ENCODE measurements at places on chromosomes 12 and 14.

DNA sequence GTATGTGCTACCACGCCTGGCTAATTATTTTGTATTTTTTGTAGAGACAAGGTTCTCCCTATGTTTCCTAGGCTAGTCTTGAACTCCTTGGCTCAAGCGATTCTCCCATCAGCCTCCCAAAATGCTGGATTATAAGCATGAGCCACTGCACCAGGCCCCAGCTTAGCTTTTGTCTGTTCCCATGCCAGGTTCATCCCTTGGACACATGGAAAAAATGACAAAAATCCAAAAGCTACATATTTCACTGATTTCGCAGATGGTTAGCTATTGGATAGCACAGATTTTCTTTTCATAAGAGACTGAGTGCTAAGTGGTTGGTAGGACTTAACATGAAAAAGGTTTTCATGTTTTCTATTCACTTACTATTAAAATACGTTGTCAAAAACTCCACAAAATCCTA is 286.6 kb upstream of the KITLG start:
- DNase-seq: no peak

DNA sequence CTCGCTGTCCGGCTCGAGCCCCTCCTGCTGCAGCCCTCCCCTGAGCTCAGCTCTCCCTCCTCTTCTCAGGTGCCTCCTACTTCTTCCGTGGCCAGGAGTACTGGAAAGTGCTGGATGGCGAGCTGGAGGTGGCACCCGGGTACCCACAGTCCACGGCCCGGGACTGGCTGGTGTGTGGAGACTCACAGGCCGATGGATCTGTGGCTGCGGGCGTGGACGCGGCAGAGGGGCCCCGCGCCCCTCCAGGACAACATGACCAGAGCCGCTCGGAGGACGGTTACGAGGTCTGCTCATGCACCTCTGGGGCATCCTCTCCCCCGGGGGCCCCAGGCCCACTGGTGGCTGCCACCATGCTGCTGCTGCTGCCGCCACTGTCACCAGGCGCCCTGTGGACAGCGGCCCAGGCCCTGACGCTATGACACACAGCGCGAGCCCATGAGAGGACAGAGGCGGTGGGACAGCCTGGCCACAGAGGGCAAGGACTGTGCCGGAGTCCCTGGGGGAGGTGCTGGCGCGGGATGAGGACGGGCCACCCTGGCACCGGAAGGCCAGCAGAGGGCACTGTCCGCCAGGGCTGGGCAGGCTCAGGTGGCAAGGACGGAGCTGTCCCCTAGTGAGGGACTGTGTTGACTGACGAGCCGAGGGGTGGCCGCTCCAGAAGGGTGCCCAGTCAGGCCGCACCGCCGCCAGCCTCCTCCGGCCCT is 22.8 kb downstream of the MMP17 start:
- no peak for DNase-seq

DNA sequence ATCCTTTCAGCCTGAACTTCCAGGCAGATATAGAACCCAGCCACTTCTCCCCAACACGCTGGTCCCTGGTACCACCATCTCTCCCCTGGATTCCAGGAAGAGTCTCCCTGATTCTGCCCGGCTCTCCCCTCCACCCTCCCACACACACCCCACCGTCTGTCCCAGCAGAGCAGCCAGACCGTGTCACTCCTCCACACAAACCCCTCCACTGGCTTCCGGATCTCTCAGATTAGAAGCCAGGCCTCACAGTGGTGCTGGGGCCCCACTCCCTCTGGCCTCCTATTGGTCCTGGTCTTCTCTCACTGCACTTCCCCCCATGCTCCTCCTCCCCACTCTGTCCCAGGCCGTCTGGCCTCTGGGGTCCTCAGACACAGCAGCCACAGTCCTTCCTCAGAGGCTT is 52.4 kb upstream of the CDKN3 start:
- DNase-seq: no peak

DNA sequence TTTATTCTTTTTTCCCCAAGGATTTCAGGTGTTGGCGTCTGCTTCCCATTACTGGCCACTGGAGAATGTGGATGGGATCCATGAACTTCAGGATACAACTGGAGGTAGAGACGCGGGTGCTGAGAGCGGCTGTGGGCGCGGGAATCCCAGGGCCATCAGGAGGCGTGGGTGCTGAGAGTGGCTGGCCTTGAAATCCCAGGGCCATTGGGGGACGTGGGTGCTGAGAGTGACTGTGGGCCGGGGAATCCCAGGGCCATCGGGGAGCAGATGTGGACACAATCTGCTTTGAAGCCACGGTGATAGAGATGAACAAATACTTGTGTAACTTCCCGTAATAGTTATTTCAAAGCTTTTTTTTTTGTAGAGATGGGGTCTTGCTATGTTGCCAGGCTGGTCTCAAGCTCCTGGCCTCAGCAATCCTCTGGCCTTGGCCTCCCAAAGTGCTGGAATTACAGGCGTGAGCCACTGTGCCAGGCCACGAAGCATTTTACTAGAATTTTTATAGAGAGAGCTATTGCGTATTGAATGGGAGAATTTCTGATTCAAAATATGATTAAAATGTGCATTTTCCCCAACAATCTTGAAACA is 12.8 kb downstream of the ADGRD1 start:
- no peak for DNase-seq

- no peak for DNase-seq
Observed at GRCh38 chr14:40122968-40123648, 690.9 kb upstream of the FBXO33 start.

- no peak for DNase-seq
Observed at GRCh38 chr12:2053691-2054090, 904 bp downstream of the CACNA1C start.

- no peak for DNase-seq
Observed at GRCh38 chr14:101500681-101501080, 60.6 kb upstream of the DIO3 start.

DNA sequence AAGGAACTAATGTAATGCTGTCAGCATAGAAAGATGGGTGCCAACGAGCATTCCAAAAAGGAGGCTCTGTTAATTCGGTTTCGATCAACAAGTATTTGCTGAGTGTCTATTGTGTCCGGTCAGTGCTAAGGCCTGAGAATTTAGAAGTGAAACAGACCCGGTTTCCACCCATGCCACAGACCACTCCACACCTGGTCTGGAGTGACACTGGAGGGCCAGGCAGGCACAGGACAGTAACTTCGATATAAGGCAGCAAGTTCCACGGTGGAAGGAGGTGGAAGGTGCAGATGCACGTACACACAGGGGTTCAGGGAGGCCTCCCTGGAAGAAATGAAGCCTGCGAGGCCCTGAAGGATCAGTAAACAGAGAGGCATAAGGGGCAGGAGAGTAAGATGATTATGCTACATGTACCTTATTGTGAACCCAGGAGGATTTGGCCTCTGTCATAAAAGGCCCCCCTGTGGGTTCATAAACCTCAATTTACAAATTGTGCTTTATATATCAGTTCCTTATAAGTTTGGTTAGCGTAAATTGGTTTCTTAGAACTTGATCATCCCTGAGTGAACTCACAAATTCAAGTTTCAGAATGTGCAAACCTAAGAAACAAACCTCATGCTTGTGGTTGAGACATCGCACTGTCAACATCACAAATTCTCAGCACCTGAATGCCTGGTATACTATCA is 25.9 kb downstream of the SSH1 start:
- no peak for DNase-seq

DNA sequence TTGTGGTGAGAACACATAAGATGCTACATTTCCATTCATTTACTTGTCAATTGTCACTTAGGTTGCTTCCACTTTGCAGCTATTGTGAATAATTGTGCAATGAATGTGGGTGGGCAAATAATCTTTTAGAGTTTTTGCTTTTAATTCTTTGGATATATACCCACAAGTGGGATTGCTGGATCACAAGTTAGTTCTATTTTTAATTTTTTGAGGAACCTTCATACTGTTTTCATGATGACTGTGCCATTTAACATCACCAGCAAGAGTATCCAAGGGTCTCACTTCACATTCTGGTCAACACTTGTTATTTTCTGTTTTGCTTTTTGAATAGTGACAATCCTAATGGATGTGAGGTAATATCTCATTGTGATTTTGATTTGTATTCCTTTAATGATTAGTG is 10.5 kb downstream of the CLEC6A start:
- DNase-seq: no peak

DNA sequence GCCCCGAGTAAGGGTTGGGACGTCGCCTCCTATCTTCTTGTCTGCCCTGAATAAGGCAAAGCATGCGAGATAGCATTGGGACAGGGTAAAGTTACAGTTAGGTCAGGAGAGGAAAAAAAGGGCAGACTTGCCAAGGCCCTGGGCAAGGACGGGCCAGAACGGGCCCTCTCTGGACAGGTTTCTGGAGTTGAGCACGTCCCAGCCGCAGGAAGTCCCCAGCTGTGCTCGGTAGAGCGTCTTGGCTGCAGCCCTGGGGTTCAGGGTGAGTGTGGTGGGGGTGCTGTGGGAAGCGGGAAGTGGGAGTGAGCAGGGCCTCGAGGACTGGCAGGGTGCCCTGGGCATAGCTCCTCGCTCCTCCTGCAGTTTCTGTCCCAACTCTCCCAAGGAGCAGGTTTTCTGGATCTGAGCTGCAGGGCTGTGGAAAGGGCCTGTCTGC is 5.4 kb downstream of the RPS6KL1 start:
- no peak for DNase-seq

DNA sequence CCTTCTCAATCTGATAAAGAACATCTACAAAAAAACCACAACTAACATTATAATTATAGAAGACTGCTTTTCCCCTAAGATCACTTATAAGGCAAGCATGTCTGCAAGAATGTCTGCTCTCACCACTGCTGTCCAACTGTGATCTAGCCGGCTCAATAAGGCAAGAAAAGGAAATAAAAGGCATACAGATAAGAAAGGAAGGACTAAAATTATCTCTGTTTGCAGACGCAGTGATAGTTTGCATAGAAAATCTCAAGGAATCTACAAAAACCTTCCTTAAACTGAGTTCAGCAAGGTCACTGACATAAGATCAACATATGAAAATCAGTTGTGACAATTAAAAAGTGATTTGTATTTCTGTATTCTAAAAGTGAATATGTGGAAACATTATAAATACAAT is 138.0 kb upstream of the EGLN3 start:
- DNase-seq: no peak

- no peak for DNase-seq
Observed at GRCh38 chr14:22047115-22047514, 373.5 kb upstream of the OR4E1 start.

DNA sequence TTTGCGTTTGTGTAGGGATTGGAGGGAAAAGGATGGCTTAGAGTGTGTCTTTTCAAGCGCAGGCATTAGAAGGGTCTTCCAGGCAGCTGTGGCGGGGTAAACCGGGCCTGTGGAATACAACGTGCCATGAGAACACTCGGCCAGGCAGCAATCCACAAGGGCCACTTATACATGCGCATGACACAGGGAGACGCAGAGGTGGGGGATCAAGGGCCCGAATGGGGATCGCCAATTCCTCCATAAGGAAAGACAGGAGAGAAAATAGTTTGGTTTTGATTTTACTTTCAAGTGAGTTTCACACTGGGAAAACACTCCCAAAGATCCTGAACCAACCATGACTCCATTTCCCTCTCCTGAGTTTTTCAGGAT is 71.6 kb downstream of the SPRING1 start:
- DNase-seq: no peak

DNA sequence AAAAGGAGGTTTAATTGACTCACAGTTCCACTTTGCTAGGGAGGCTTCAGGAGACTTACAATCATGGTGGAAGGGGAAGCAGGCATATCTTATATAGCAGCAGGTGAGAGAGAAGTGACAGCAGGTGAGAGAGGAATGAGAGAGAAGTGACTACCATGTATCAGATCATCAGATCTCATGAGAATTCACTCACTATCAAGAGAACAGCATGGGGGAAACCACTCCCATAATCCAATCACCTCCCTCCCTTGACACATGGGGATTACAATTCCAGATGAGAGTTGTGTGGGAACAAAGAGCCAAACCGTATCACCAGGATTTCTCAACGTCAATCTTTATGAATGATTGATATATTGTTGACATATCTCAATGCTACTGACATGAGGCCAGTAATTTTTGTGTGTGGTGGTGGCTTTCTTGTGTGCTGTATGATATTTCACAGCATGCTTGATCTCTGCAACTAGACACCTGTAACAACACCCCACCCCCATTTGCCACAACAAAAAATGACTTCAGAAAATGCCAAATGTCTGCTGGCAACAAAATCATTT is 1470.9 kb upstream of the SEL1L start:
- DNase-seq: no peak

- DNase-seq: no peak
Observed at GRCh38 chr12:76765598-76765997, 1.7 kb downstream of the ZDHHC17 start.

- DNase-seq: no peak
Observed at GRCh38 chr14:26078561-26078960, 519.3 kb downstream of the NOVA1 start.

DNA sequence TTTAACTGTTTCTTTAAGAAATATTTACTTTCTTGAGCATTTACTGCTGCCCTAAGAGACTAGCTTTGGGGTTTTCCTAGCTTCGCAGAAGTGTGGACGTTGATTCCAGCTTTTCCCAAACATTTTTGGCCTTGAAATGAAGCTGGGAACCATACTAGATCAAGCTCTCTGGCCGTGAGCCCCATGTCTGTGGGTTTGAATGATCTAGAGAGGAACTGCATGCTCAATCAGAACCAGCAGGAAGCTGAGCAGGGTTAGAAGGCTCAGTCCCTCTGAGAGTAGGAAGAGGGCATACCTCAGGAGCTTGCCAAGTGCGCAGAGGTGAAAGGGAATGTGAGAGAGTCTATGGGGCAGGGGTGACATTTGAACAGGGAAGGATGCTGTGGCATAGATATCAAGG is 292.1 kb downstream of the CACNA1C start:
- DNase-seq: no peak

DNA sequence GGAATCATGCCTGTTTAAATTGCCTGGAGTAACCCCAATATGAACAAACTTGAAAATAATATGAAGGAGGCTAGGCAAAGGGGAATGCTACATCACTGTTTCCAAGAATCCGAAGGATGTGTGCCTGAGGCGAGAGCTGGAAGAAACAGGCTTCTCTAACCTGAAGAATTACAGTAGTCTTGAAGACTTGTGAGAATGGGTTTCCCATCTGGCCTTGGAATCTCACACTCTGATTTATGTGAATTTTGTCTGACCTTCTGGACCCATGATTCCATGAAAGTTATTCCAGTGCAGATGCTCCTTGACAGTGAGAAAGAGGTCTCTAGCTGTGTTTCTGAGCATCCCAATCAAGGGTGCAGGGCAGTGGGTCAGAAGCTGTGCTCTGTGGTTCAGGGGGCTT is 122.1 kb upstream of the PARP11 start:
- DNase-seq: no peak

DNA sequence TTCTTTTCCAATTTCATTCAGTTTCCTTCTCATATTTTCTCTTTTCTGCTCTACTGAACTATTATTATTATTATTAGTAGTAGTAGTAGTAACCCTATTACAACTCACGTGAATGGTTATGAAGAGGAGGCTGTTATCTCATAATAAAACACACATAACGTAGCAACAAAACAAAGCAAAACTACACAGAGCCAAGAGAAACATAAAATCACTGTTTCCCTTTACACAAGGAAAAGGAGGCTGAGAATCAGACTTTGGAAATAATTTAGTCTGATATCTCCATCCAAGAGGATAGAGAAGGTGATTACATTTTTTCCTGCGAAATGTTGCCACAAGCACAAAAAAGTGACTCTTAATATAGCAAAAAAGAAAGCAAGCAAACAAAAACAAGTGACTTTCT is 975.8 kb upstream of the FLRT2 start:
- DNase-seq: no peak
